HAP-1 (cell line): ENCODE measurements at places on chromosomes 2 and 18.

GRCh38 chr2:59182249-59182648, 941.1 kb upstream of the FANCL start:
- peak; percentile 56 for DNase-seq

DNA sequence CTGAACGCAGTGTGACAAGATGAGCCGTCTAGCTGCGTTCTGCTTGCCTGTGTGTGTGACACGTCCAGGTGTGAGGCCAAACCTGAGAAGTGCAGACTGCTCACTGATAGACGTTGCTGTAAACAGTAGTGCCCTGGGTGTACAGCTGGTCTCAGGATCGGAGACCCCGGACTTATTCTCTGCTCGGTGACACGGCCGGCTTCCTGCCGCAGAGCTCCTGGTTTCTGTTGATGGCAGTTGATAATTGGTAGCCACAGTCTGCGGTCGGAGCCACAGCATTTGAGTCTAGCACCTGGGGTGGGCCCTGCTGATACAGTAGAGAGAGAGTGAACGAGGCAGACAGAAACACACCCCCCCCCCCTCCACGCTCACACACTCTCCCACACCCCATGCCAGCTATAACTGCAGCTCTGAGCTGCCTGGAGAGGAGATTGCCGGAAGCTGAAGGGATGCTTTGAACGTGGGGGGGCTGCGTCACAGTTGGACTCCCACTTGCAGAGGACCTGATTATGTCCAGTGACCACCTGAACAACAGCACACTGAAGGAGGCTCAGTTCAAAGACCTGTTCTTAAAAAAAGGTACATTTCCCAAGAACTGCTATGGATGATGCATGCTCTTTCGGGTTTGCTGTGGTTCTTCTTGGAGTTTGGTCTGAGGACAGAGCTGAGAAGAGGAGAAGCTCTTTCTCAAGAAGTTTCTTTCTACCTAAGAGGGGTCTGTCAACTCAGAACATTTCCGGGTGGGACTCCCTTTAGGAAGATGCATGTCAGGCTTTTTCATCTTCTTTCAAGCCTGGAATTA, 114.0 kb downstream of the FAM210A start:
- no peak for DNase-seq

DNA sequence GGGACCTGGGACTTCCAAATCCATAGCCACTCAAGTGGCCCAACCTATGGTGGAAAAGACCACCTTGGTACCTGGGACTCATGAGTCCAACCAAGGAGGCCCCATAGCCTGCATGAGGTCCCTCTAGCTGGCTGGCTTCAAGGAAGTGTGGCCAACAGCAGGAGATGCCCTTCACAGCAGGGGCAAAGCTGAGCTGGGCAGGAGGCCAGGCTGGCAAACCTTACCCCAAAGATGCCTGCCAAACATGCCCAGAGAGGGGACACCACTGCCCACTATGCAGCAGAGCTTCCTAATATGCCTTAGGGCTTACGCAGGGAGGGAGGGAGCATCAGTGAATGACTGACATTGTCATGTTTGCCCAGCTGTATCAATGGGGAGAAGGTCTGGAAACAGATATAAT, 188.0 kb upstream of the GLI2 start:
- no peak for DNase-seq

DNA sequence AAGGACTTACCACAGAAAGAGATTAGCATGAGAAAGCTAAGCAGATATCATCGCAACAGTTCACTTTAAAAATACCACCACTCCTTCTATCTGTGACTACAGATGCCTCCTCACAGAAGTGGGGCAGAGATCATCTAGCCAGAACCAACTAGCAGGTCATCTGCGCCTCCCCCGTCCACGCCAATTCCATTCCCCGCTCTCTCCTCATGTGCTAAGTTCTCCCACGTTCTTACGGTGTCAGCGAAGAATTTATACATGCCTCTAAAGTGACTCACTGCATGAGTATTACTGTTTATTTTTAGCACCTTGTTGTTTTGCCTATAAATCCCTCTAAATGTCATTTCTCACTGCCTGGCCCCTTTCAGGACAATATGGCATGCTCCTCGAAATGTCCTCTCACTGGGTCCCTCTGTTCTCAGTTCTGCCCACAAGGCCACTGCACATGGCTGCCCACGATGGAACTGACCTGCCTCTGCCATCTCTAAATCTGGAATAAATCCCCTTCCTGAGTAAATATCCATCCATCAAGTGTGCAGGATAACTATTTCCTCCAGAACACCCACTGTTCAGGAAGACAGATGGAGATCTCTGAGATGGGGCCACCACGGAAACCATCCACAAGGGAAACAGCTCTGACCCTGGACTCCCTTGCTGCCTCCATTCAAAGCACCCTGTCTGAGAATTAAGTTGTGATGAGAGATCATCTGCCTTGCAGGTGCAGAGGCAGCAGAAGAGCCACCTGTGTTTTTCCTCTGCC, 137.7 kb downstream of the IRS1 start:
- DNase-seq, result no peak

GRCh38 chr2:133444465-133444864, 123.8 kb downstream of the NCKAP5 start:
- DNase-seq, result no peak

- DNase-seq, result no peak
These were observed 27.1 kb upstream of the PTMA start for GRCh38 chr2:231680992-231681852.

DNA sequence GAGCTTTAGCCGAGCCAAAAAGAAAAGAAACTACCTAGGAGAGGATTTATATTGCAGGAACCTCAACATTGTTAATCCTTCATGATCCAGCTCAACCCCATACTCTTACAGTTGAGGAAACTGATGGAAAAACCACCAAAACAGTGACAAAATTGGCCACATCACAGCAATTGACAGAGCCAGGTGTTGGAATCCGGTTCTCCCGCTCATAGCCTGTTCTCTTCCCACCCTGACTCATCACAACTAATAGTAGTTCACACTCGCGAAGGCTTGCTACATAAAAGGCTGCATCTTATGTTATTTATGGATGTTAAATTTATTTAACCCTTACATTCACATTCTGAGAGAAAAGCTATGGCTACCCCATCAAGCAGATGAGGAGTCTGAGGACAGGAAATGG, 33.7 kb downstream of the SLC9A4 start:
- no peak for DNase-seq

DNA sequence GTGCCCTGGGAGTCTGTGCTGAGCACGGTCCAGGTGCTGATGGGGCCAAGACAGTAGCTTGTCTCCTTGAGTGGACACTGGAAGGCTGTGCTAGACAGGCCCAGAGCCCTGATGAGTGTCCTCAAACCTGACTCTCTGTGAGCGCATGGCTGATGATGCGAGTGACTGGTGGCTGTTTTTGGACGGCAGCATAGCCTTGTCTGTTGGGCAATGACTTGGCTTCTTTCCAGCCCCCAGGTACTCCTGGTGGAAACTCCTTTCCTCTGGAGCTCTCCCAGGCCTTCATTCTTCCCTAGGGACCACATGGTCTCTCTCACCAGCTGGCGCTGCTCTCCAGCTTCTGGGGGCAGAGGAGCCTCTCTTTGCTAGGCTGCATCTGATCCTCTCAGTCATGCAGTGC, 207.6 kb upstream of the SMIM21 start:
- no peak for DNase-seq

DNA sequence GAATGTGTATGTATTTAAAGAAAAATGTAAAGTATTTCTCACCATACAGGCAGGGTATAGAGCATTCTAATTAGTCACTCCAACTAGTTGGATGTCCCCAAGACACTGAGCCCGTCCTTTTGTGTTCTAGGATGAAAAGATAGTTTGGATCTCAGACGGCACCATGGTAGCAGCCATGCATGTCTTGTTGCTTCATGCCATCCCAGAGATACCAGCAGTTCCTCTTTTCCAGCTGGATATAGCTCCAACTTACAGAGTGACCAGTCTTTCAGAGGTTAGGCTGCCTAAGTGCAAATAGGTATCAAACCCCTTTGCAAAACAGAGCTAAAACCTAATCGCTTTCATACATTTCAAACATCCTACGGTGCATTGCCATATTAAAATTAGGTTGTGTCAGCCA, 275.3 kb downstream of the MTX2 start:
- DNase-seq, result no peak

- peak; percentile 40 for DNase-seq
These were observed 807 bp upstream of the CREB1 start for GRCh38 chr2:207528980-207529329.

- no peak for DNase-seq
These were observed 102.3 kb downstream of the LIPG start for GRCh38 chr18:49663899-49664890.

GRCh38 chr2:121419081-121419699, 111.5 kb upstream of the RNU4ATAC start:
- no peak for DNase-seq

DNA sequence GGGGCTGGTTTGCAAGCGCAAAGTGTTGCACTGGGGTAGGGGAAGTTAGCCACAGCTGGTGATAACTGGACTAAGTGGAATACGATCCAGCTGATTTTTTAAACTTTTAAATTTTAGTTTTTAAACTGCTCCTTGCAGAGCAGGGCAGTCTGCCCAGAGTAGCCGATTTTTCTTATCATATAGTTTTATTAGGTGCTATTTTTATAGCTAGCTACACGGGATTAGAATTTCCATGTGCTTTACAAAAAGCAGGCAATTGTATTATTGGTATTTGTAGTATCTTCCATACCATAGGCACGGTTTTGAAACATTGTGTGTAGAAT, 9.6 kb downstream of the CPLX4 start:
- DNase-seq, result no peak

- peak; percentile 58 for DNase-seq
These were observed 5.1 kb downstream of the TSHZ1 start for GRCh38 chr18:75215663-75216062.

- DNase-seq, result no peak
These were observed 55.8 kb upstream of the SLC35F5 start for GRCh38 chr2:113812204-113812603.

GRCh38 chr2:144439993-144440392, 79.9 kb downstream of the ZEB2 start:
- DNase-seq, result no peak

GRCh38 chr2:217049956-217050355, 190.1 kb upstream of the TNP1 start:
- no peak for DNase-seq

DNA sequence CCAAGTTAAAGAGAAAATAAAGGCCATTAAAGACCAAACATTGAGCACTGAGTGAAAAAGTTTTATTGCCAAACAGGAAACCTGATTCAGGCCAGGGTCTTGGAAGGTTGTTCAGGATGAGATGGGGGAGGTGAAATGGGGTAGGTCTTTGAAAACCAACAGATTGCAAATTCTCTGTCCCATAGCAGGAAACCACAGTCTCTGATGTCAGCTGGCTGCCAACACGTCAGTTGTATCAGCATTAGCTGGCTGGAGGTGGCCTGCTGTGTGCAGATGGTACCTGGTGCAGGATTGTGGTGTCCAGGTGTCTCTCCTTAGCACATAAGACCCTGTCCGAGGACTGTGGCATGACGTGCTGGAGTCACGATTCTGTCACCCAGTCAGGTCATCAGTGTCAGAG, 106.3 kb downstream of the MSH2 start:
- DNase-seq, result no peak

- DNase-seq, result no peak
These were observed 321.4 kb upstream of the SLC8A1 start for GRCh38 chr2:40773291-40773690.

DNA sequence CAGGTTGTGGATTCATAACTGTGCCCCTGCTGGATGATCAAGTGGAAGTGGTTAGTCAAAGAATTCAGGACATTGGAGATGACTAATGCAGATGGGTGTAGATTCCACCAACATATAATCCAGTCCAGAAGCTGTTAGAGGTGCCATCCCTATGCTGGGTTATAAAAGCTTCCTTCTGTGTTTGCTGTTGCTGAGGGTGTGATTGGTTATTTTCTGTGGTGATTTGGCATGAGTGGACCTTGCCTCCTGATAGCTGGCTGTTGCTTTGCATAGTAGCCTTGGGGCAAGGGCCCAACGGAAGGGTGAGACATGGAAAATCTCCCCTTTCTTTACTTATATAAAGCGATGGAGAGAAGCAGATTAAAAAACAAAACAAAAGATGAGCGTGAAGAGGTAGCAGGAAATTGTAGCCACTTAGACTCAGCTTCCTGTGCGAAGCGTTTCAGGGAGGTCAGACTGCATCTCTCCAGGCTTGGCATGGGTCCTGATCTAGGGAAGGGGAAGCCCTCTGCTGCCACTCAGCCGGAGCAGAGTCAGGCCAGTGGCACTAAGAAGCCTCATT, 190.4 kb downstream of the FMNL2 start:
- DNase-seq, result no peak

DNA sequence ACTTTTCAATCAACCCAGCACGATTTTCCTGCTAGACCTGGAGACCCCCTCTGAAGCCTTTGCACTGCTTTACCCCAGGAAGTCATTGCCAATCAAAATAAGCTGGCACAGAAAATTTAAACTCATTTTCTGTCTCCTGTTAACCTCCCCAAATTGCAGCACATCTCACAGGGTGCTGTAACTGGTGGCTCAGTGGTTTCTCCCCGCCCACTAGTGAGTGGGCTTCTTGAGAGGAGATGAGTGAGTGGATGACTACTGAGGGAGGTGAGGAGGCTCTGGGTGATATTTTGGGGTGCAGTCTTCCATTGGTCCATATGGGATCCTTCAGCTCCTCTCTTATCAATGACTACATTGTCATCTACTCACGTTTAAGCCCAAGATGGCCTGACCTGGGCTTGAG, 239.8 kb upstream of the HS6ST1 start:
- no peak for DNase-seq

DNA sequence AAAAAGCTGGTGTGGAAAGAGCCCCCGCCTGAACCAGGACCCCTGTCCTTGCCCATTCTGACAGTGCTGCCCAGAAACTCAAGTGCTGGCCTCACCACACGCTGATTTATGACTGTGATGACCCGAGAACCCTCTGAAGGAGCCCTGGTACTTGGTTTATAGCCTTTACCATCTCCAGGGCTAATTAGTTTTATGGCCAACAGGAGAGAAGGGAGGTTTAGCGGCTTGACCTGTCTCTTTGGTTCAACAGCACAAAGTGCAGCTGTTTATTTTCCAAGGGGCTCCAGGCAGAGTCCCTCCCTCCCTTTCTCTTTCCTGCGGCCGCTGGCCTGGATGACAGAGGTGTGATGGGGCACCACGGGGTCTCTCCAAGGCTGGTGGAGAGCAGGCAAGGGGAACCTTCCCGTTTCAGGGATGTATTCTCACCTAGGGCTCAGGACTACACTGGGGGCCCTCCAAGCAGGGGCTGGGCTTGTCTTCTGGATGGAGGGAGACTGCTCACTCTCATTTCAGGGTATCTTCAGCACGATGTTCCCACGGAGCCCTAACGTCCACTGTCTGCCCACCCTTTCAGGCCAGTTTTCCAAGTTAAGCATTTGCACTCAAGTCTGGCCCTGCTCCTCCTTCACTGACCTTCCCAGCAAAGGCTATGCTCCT, 174.2 kb upstream of the GLI2 start:
- no peak for DNase-seq

- DNase-seq, result no peak
These were observed 39.4 kb downstream of the RNF144A start for GRCh38 chr2:6956566-6956965.

- DNase-seq, result no peak
These were observed 239.3 kb downstream of the PRKCE start for GRCh38 chr2:45890819-45891218.

GRCh38 chr2:72993147-72993932, 76.0 kb downstream of the EMX1 start:
- peak; percentile 71 for DNase-seq

GRCh38 chr2:51387235-51387634, 355.3 kb upstream of the NRXN1 start:
- no peak for DNase-seq

- DNase-seq, result no peak
These were observed 105.4 kb downstream of the KCNH7 start for GRCh38 chr2:162732946-162733698.

GRCh38 chr2:25286025-25286400, 55.7 kb downstream of the DNMT3A start:
- no peak for DNase-seq
